ENCODE measurements at places on chromosomes 1 and 21.

- DNase-seq = peak; percentile 86
Observed at GRCh38 chr1:228087771-228088251, 5.3 kb downstream of the ARF1 start.

DNA sequence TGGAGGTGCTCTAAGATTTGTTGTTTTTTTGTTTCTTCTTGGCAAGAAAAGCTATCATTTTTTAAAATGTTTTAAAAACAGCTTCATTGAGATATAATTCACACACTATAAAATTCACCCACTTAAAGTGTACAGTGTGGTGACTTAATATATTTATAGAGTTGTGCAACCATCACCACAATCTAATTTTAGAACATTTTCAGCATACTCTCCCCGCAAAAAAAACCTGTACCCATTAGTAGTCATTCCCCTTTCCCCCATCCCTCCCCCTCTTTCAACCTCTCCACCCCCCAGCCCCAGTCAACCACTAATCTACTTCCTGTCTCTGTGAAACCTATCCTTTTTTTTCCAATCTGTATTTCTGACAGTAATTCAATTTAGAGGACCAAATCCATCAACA is 30.6 kb downstream of the ZC3H11B start:
- DNase-seq = peak; percentile 44

DNA sequence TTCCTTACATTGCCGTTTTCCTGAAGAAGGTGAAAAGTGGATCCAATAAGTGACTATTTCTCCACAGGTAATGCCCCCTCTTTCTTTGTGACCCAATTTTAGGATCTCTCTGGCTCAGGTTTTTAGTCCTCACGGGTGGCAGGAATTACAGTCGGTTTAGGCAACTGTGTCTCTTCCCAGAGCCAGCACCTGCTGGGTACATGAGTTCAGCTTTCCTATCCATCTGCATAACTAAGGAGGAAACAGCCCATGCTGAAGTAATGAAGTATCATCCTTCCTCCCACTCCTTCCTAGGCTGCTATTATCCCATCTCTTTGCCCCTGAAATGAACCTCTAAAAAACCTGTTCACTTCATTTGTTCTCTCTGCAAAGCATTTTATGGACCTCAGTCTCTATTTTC is 544.6 kb downstream of the NEGR1 start:
- no peak for DNase-seq

- DNase-seq = no peak
Observed at GRCh38 chr1:1775327-1776226, 2.7 kb downstream of the NADK start.

- DNase-seq = peak; percentile 97
Observed at GRCh38 chr1:183022202-183023145, 746 bp upstream of the LAMC1 start.

- no peak for DNase-seq
Observed at GRCh38 chr1:157301477-157302198, 163.4 kb upstream of the ETV3 start.

GRCh38 chr1:143666851-143667250 is 304.9 kb downstream of the FAM72C start:
- no peak for DNase-seq

GRCh38 chr21:14072761-14073535 is 137.8 kb downstream of the LIPI start:
- no peak for DNase-seq

DNA sequence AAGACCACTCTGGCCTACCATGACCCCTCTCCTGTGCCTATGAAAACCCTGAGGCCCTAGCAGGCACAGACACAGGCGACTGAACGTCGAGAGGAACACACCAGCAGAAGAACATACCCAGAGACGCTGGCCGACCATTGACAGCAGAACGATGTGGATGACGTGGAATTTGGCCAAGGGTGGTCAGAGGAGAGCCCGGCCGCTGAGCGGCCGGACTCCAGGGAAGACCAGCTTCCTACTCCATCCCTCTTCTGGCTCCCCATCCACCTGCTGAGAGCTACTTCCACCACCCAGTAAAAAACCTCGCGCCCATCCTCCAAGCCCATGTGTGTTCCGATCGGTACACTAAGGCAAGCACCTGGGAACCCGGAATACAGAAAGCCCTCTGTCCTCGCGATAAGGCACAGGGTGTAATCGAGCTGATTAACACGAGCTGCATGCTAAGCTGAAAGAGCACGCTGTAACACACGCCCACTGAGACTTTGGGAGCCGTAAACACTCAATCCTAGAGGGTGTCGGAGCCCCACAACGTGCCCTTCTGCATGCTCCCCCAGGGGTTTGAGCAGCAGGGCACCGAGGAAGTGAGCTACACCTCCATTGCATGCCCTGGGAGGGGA is 150.3 kb downstream of the CENPF start:
- no peak for DNase-seq

GRCh38 chr1:209569455-209570207 is 13.9 kb upstream of the CAMK1G start:
- DNase-seq = peak; percentile 73

- DNase-seq = no peak
Observed at GRCh38 chr1:226549937-226550671, 1.5 kb downstream of the STUM start.

- peak; percentile 46 for DNase-seq
Observed at GRCh38 chr1:35390600-35391494, 122.3 kb downstream of the ZMYM4 start.

- peak; percentile 4 for DNase-seq
Observed at GRCh38 chr1:166489670-166490436, 323.1 kb upstream of the FAM78B start.

DNA sequence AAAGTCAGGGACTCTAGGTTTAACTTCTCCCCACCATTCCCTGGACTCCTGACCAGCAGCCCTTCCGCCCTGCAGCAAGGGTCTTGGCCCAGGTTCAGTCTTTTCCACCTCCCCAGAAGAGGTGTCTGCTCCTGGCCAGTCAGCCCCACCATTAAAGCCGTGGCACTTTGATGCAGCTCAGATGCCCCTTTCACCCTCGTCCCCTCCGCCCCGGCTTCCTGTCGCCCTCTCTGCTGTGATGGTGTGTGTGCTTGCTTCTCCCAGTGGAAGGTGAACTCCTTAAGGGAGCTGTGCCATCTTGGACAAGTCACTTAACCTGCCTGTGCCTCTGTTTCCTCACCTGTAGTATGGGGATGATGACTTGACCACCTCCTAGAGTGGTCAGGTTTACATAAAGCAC is 17.8 kb upstream of the TTC4 start:
- no peak for DNase-seq

- no peak for DNase-seq
Observed at GRCh38 chr1:55894521-55894920, 679.4 kb upstream of the USP24 start.

- peak; percentile 44 for DNase-seq
Observed at GRCh38 chr21:42931560-42932235, 6.3 kb upstream of the ERVH48-1 start.

DNA sequence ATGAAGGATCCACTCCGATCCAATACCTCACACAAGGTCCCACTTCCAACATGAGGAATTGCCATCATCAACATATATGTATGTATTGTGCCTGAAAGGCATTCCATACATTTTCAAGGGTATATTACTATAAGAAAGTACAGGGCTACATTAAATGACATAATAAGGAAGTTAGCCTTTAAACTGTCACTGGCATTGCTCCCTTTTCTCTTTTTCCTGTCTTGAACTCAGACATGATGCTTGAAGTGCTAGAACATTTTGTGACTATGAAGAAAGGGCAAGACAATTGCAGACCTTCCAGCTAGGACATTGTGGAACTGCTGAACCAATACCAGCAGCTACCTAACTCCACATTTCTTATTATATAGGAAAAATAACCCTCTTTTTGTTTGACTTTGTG is 2.9 kb upstream of the TSPAN2 start:
- no peak for DNase-seq

DNA sequence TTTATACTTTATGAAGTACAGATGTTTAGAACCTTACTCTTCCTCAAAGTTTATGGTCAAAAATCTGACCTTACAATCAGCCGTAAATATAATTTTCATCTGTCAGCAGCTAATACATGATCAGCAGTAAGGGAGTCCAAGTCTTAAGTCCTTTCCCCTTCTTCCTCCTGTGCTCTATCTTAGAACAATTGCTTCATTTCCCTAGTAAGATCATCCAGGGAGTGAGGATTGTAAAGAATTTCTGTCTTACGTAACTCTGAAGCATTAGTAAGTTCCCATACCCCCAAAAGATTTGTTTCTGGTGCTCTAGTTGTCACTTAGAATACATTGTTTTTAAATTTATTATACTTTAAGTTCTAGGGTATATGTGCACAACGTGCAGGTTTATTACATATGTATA is 2.1 kb downstream of the SETDB1 start:
- peak; percentile 77 for DNase-seq

GRCh38 chr1:17293681-17294425 is 14.1 kb upstream of the PADI4 start:
- no peak for DNase-seq

- DNase-seq = no peak
Observed at GRCh38 chr1:5390504-5390903, 601.7 kb downstream of the NPHP4 start.

DNA sequence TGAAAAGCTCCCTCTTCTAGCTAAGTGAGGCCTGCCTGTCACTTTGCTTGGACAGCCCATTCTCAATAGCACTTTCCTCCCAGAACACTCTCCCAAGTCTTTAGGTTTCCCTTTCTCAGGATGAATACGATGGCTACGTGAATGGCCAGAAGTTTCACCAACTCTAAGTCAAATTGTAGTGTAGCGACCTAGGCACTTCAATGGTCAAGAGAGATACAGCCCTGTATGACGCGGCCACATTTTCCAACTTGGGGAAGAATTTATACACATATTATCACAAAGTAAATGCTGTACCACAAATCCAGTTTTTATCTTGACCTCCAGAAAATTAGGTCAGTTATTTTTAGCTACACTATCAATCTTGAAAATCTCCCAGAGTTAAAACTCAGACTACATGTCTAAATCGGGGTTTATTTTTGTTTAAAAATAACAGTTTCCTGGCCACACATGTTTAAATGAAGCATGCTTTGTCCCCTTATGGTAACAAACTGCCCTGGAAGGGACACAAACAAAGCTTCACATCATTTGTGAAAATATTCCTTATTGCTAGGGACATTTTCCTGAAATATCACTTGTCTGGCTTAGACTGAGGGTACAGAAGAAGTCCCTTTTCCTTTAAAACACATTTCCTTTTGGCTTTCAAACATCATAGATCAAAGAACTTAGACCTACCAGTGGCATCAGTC is 192.6 kb downstream of the GABPA start:
- no peak for DNase-seq

DNA sequence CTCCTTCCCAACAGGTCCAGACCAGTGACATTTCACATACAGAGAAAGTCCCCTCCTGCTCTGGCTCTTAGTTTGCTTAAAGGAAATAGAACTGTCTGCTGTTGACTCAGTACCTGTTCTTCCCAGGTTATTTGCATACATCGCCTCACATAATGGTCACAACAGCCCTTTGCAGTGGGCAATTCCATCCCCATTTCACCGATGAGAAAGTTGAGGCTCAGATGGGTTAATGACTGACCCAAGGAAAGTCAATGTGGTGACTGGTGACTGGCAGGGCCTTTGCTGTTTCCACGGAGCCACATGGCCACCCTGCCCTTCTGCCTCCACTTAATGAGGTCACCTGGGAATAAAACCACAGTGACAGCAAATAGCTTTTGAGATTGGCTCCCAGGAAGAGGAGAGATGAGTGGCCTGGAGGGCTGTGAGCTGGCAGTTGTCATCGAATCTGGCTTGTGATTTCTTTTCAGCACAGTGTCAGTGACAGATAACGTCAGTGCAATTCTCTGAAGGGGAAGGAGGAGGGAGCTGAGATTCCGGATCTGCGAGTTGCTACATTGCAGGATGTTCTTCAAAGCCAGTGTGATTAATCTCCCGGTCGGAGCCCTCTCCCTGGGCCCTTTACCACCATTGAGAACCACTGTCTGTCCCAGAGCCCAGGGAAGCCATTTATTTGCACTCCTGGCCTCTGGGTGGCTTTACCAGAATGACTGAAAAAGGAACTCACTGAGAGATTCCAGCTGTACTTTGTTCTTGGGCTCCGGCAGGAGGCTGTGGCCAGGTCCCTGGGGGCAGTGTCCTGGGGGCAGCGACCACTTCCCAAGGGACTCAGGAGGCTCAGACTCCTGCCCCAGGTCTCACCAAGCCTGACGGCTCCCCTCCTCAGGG is 117.2 kb downstream of the CNIH3 start:
- peak; percentile 21 for DNase-seq

DNA sequence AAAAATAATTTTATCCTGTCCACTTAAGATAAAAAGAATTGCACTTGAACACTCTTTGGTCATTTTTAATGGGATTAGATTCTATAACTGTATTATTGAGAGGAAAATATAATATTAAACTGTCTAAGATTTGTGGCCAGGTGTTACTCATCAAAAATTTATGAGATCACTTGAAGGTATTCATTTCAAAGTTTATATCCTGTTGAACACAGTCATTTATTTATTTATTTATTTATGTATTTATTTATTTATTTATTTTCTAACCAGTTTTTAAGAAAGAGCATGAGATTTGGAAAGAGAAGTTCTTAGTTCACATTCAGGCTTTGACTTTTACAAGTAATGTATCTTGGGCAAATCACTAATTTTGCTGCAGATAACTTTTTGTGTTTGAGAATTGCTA is 692.7 kb downstream of the LTN1 start:
- DNase-seq = no peak

GRCh38 chr1:109225308-109225707 is 11.6 kb downstream of the SARS1 start:
- no peak for DNase-seq

DNA sequence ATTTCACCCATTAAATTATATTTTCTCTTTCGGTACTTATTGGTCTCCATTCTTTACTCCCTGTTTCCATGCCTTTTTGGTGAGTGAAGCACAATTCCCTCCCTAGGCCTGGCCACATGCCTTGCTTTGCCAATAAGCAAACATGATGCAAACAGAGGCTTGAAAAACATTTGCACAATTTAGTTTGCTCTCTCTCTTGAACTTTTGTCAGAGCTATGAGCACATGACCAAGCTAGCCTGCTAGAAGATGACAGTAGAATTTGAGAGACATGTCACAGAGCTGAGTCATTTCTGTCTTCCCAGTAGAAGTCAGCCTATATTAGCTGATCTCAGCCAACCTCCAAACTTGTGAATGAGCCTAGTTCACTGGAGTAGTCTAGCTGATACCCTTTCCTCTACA is 24.6 kb downstream of the ANGPTL3 start:
- peak; percentile 92 for DNase-seq

GRCh38 chr1:233367057-233367803 is 39.7 kb downstream of the MAP3K21 start:
- DNase-seq = no peak

- no peak for DNase-seq
Observed at GRCh38 chr1:218553197-218553596, 208.1 kb downstream of the TGFB2 start.
